Ascending aorta (tissue), 2 donors: ENCODE measurements at places on chromosomes 1 and 21. TPM values are rescaled to one million over a fixed set of nuclear protein-coding genes. Genes with fewer than 3 reads are reported as not detected.
A peak's percentile ranks its signal among the peaks of the same experiment; 100 is the strongest.

Gene APCS
- not detected for total RNA-seq

Gene TFF2
- total RNA-seq = not detected

Gene SH3BGR
- total RNA-seq = not detected

Gene OR2L13
- not detected for total RNA-seq

Gene ELF3
- total RNA-seq = 0.96 TPM

Gene SDC3
- total RNA-seq = 51.9 TPM

GRCh38 chr1:108556066-108556465, 3.8 kb upstream of the EEIG2 start:
- H3K27me3 ChIP-seq = no peaks in the 10 kb centered on the region
- no peak overlapping the region for H3K4me3 ChIP-seq
- no peaks in the 10 kb centered on the region for H3K36me3 ChIP-seq
- H3K27ac ChIP-seq = no peak overlapping the region

DNA sequence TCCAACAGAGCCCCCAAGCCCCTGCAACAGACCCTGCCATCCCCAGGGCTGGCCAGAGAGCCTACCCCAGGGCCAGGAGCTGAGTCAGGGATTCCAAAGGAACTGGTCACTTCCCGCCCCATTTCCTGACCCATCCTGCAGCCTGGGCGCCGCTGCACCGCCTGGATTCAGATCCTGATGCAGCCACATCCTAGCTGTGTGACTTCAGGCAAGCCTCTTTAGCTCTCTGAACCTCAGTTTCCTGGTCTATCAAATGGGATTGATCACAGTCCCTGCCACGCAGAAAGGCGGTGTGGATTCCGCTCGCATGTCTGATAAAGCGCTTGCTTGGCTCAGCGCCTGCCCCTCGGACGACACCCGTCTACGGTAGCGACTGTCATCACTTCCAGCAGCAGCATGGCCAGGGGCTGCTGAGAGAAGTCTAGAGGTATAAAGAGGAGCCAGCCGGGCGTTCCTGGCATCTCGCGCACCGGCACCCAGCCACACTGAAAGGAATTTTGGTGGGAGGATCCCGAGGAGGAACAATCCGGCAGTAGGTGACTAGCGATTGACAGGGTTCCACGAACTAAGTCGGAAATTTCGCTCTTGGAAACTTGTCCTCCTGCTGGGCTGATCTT, 10.1 kb downstream of the EPHA2 start:
- H3K27ac ChIP-seq = peak overlapping the region; percentile 94
- peaks cover 16% of the 10 kb centered on the region for H3K4me1 ChIP-seq
- peak overlapping the region; percentile 59 for H3K4me3 ChIP-seq
- H3K36me3 ChIP-seq = peaks cover 9% of the 10 kb centered on the region
- peak; percentile 92 for DNase-seq
- H3K27me3 ChIP-seq = no peaks in the 10 kb centered on the region

Gene CCDC24
- total RNA-seq = 4.8 TPM

GRCh38 chr1:98323388-98323787, 338.1 kb upstream of the SNX7 start:
- no peak for DNase-seq
- peak overlapping the region; percentile 58 for H3K27ac ChIP-seq
- H3K36me3 ChIP-seq = no peaks in the 10 kb centered on the region

DNA sequence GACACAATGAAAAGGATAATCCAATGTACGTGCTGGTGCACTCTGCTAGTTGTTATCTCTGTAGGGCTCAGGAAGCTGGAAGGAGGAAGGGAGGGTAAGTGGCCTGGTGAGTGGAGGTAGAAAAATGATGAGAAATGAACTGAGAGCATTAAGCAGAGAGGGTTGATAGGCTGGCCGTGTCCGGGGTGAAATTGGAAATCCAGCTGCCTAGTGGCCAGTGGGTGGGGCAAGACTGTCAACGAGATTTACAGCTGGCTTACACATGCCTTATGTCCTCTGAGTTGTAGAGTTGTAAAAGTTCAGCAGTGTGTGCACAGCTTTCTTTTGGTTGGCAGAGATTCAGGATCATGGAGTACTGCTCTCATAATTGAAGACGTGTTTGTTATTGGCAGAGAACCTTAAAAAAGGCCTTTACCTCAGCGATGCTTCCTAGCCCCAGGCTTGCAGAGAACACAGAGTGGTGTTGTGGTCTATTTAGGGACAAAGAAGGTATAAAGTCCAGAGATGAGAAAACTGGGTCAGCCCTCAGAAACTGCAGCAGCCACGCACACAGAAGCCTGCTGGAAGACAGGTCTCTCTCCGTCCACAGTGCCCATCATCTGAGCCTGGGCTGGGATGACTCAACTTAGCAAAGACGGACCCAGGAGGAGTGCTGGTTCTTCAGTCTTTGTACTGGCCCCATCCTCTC, 132.4 kb downstream of the EDEM3 start:
- H3K27ac ChIP-seq = peak overlapping the region; percentile 59
- no peaks in the 10 kb centered on the region for H3K27me3 ChIP-seq
- no peaks in the 10 kb centered on the region for H3K4me1 ChIP-seq
- no peak overlapping the region for H3K4me3 ChIP-seq

- no peak for DNase-seq
- no peaks in the 10 kb centered on the region for H3K36me3 ChIP-seq
- H3K27ac ChIP-seq = no peak overlapping the region
- H3K4me3 ChIP-seq = no peak overlapping the region
Measured at GRCh38 chr1:64936956-64937355, 29.4 kb downstream of the JAK1 start.
